Ascending aorta (tissue), 2 donors: ENCODE measurements at places on chromosomes 13 and 19. TPM values are rescaled to one million over a fixed set of nuclear protein-coding genes. Genes with fewer than 3 reads are reported as not detected.

The SSC5D gene
- total RNA-seq = 22.4 TPM

- DNase-seq = no peak
Measured at GRCh38 chr19:371501-372168, 27.0 kb upstream of the MIER2 start.

DNA sequence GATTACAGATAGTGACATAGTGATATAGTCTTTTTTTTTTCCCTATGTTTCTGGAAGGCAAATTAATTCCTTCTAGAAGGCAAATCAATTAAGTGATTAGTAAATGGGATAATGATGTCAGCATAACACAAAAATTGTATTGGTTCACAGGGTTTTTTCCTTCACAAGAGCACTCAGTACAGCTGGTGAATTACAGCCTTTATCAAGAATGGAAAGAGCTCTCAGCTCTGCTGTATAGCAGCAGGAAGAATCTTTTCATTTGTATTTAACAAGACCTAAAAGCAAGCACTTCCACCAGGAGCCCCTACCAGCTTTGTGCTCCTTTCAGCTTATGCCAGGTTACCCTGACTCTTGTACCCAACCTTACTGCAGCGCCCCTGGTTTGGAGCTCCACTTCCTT is 90.8 kb downstream of the SERP2 start:
- DNase-seq = no peak

- no peak for DNase-seq
Measured at GRCh38 chr13:49652355-49653305, 24.3 kb downstream of the ARL11 start.

The CBARP gene
- total RNA-seq = 1.9 TPM

- DNase-seq = no peak
Measured at GRCh38 chr19:39500543-39500942, 1.8 kb downstream of the DLL3 start.
